T-helper 1 cell (primary cell): ENCODE measurements at places on chromosomes 4 and X.

DNA sequence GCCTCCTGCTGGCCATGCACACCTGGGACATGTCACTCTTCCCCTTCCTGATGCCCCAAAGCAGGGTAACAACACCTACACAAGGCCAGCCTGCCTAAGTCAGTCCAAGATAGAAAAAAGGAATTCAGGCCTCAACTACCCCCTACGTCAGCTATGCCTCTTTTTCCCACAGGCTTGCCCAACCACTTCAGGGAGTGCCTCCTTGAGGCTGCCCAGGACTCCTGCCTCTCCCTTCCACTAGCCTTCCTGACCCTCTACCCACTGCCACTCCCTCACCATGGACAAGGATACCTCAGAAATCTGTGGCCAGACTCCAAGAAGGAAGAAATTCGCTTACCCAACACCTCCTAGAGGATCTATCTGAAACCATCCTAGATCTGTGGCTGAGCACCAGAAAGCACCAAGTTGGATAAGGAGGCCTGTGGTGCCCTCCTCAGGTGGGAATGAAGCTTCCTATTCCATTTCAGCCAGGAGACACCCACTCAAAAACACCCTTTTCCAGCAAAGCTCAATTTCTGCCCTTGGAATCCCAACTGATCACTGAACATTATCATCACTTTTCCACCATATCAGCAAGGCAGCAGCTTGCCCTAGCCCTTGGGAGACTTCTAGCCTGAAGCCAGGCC lies 1.8 kb downstream of the KDM5C start:
- no peak for DNase-seq

GRCh38 chrX:109863811-109864210 lies 130.8 kb upstream of the ACSL4 start:
- no peak for DNase-seq

- no peak for DNase-seq
Measured at GRCh38 chrX:15973946-15974345, 119.3 kb upstream of the AP1S2 start.

GRCh38 chr4:3192188-3192587 lies 56.8 kb upstream of the MSANTD1 start:
- no peak for DNase-seq

DNA sequence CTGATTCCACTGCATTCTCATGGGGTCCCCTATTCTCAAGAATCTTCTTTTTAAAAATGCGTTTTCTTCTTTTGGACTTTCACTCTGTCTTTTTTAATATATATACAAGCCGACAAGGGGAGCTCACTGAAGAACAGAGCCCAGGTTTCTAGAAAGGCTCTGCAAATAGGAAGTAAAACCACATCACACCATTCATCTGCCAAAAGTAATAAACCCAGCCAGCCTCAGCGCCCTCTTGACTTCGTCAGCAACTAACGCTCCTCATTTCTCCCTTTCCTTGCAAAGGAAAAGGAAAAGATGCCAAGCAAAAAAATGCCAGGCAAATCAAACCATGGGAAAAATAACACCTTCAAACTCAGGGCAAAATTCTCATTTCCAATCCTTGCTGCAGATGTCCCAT lies 136.4 kb downstream of the HHIP start:
- DNase-seq, result no peak

- no peak for DNase-seq
Measured at GRCh38 chrX:119008110-119008744, 33.8 kb downstream of the LONRF3 start.

DNA sequence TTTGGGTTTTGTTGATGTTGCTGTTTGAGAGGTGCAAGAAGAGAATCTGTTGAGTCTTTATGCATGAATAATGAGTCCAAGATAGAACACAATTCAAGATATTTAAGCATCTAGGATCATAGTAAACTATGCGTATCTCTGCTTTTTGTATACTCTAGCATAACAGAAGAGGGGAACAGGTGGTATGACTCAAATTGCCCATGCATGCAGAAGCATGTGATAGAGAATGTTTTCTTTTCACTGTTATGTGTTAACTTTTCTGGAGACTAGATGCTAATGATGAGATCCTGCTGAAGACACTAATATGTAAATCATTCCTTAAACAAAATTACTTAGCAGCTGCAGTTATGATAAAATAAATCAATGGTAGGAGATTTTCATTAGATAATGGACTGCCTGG lies 165.3 kb upstream of the FTHL17 start:
- no peak for DNase-seq

DNA sequence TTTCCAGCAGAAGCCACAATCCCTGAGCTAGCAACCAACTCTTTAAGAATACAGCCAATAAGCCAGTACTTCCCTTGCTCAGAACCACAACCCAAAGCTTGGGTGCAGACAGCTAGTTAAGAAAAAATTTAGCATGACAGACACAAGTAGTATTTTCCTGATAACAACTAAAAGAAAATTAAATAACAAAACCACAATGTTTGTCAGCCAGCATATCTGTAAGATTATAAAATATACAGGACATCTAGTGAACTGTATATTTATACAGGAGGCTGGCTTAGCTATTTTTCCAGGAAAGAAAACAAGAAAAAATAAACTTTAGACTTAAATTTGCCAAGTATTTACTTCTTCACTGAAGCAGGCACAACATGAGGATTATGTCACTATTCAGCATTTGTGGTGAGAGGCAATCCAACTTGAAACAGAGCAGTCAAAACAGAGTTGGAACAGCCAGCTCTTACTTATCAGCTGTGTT lies 6.6 kb downstream of the PF4V1 start:
- DNase-seq, result no peak

GRCh38 chr4:128583753-128584712 lies 225.5 kb upstream of the JADE1 start:
- DNase-seq, result no peak

GRCh38 chr4:159899596-159899995 lies 796.7 kb downstream of the RAPGEF2 start:
- no peak for DNase-seq

- DNase-seq, result no peak
Measured at GRCh38 chr4:15913631-15913970, 24.9 kb downstream of the FGFBP1 start.

- DNase-seq, result no peak
Measured at GRCh38 chr4:28247805-28248204, 1387.2 kb downstream of the STIM2 start.

DNA sequence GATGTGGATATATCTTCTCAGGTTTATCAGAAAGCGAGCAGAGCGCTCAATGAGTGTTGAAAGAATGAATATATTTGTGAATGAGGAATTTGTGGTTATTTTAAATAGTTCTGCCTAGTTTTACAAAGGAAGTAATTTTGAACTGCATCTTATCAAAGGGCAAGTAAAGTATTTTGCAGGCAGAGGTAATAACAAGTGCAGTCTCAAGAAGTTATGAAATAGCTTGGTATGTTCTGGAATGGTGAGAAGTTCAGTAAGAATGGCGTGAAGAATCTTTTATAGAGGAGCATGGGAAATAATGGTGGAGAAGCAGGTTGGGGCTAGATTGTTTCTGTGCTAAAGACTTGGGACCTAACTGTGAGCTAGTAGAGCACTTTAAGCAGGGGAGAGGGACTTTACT lies 10.9 kb downstream of the TMA16 start:
- DNase-seq, result no peak

DNA sequence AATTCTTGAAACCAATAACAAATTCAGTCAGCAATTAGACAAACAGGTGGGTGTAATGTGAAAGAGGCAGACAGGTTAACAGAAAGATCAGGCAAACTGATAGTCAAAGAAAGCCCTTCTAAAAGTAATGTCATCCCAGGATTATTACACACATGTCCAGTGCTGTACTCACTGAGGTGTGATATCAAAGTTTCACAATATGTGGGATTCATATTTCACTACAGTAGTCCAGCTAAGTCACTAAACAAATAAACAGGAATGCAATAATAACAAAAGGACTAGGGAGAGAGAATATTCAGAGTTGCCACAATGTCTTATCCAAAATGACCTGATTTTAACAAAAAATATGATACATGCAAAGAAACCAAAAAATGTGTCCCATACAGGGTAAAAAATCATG lies 787.5 kb downstream of the FSTL5 start:
- no peak for DNase-seq

DNA sequence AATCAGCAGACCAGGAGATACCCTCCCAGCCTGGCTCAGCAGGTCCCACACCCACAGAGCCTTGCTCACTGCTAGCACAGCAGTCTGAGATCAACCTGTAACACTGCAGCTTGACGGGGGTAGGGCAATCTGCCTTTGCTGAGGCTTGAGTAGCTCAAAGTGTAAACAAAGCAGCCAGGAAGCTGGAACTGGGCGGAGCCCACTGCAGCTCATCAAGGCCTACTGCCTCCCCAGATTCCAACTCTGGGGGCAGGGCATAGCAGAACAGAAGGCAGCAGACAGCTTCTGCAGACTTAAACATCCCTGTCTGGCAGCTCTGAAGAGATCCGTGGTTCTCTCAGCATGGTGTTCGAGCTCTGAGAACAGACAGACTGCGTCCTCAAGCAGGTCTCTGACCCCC lies 15.1 kb upstream of the GABRA2 start:
- DNase-seq, result no peak
